ENCODE measurements at places on chromosomes 16 and 17.

GRCh38 chr17:41338961-41339485 is 11.6 kb downstream of the KRT33A start:
- no peak for DNase-seq

DNA sequence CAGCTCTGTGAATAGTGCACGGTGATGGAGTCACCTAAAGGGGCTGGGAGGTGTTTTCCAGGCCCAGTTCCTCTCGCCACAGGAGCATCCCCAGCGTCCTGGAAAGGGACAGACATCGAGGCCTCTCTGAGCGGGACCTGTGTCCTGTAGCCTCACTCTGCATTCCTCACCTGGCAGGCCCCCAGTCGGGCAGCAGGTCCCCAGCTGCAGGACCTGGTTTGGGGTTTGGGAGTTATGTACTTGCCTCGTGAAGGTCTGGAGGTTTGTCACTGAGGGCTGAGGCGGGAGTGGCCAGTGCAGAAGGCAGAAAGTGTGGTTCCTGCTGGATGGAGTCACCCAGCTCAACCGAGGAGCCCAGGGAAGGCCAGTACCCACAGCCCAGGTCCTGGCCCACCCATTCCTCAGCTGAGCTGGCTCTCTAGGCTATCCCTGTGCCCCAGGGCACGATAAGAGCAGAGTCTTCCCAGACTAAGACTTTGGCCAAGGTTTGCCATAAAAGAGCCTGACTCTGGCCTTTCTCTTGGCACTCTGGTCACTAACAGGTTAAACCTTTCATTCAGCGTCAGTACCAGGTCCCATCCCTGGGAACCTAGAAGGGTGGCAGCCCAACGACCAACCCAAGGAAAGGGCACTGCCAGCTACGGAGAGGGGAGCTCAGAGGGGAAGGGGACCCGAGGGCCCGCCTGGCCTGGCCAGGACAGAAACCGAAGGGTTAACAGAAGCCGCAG is 24.4 kb downstream of the TBX4 start:
- DNase-seq = no peak

DNA sequence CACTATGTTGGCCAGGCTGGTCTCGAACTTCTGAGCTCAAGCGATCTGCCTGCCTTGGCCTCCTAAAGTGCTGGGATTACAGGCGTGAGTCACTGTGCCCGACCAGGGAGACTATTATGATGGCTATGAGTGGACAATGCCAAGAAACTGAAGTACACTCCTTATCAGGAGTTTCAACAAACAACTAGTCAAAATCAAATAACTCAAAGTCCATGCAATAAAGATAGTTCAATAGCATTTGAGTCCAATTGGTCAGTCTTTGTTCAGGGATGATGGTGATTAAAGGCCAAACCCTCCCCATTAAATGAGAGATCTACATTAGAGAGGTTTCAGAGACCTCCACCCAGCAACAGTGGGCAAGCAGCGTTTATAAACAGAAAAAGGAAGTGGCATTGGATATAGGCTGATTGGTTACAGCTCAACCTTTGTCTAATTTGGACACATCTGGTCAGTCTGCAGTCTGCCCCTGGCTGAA is 8.0 kb downstream of the CHST5 start:
- DNase-seq = no peak

- DNase-seq = no peak
Measured at GRCh38 chr17:12693640-12694039, 27.9 kb downstream of the MYOCD start.

DNA sequence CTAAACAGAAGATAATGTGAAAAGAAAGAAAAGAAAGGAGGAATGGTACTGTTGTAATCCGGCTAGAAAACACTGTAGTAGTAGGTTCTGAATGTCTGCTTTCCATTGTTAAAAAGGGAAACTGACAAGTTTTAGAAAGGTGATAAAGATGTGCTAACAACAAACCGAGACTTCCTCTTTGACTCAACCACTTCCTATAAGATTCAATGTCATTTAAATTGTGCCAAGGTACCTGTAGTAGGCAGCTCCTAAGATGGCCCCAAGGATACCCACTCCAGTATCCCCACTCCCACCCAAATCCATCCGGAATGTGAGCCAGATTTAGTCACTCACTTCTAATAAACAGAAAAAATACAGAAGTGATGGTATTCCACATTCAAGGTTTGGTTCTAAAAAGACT is 31.2 kb downstream of the XYLT1 start:
- no peak for DNase-seq

- DNase-seq = no peak
Measured at GRCh38 chr16:89796104-89796503, 20.3 kb downstream of the FANCA start.

DNA sequence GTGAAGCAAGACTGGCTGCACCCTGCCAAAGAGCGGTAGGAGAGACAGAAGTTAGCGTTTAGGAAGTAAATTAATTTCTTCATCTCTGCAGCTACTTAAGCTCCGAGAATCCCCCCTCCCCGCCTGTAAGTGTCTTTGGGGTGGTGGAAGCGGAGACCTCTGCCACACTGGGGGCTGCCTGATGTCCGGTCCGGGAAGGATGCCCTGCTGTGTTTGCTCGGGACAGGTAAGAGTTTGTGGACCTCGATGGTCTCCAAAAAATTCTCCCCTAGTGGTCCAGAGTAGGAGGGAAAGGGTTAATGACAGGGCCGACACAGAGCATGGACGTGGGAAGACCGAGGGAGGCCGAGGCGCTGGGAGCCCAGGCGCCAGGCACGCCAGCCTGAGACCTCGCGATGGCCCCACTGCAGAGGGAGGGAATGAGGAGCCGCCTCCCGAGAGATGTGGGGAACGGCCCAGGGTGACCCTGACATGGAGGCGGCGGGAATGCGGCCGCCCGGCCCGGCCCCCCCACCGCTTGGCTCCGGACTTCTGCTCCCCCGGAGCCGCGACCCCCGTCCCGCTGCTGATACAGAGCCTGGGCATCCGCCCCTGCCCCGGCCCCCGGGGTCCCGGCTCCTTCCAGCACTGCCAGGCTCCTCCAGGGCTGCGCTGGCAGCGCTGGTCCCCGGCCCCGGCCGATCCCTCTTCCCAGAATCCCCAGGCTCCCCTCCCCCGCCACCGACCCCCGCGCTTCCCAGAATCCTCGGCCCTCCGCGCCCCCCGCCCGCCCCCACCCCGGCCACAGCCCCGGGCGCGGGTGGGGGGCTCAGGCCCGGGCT is 680 bp downstream of the ZNF629 start:
- DNase-seq = no peak

DNA sequence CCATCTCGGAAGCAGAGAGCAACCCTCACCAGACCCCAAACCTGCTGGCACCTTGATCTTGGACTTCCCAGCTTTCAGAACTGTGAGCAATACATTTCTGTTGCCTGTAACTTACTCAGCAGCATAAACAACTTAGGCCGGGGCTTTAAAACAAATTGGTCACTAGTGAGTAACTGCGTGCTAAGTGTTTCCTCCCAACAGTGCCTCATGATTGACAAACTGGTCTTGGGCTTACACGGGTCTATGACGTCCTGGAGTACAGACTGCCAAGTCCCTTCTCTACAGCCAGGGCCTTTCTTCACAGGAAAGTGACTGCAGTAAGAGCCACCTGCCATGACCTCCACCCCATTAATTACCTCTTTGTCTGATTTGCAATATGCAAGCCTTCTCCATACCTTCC is 136.7 kb downstream of the XYLT1 start:
- no peak for DNase-seq

DNA sequence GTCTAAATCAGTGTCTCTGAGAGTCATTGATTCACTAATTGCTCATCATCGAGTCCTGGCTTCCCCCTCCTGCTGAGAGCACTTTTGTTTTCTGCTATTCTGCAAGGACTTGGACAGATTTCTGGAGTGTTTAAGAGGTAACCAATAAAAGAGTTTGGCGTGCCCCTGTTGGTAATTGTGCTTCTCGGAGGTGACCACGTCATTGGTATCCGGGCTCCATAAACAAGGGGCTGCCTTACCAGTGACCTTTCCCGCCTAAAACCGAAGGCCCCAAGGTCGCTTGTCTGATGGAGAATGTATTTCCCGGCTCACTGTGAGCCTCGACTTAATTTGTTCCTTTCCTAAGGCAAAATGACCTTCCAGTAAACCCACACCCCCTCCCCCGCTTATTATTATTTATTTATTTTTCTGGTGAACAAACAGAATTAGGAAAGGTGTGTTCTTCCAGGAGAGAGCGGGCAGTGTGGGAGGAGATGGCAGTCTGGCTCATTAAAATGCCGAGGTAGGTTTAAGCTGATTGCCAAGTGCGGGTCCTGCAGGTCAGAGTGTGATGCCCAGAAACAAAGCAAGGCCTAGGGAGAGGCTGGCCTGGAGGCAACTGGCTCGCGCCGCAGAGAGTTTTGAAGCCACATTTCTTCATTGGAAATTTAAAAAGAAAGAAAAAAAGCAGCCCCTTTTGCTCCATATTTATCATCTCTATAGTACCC is 30.2 kb downstream of the MSI2 start:
- DNase-seq = no peak

DNA sequence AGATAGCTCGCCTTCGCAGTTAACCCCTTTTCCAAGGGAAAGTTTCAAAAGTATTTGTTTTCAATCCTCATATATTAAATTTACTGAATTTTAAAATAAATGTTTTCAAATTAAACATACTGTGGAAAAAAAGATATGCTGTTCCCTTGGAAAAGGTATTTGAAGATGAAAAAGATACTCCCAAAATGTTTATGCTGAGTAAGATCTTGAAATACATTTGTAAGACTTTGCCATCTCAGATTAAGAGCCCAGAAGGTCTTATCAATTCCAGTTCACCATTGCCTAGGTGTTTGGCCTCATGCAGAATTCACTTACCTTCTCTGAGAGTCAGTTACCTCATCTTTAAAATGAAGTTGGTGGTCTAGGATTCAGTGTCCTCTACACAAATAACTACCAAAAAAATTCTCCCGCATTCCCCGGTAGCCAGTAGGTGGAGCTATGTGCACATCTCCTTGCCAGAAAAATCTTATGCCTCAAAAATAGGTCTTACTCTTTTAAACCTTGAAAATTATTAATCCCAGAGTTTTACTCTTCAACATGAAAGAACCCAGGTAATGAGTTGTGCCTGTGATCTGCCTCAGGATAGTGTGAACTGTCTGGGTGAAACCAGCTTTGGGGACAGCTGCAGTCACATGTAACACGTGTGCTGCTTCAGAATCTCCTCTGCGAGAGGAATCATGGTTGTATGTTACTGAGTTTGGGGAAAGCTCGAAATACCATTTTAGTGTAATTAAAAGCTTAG is 178.3 kb downstream of the MRTFB start:
- peak; percentile 11 for DNase-seq

- no peak for DNase-seq
Measured at GRCh38 chr17:78956254-78956653, 23.5 kb downstream of the LGALS3BP start.

DNA sequence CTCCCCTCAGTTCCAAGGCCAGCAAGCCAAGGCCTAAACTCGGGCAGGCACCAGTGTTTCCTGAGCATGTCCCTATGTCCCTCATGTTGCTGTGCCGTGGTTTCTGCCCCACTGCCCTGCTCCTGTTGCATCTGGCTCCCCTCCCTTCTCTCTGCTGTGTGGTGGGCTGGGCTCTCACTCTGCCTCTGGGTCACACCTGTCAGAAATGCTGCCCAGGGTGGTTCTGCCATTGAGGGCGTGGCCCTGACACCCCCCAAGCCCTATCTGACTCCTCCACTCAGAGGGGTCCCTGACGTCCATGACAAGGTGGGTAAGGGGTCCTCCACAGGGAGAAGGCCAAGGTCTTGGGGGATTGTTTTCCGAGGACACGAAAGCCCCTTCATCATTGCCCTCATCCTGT is 9.2 kb upstream of the ITGA3 start:
- no peak for DNase-seq
